ENCODE measurements at places on chromosomes 12 and 14. TPM values are rescaled to one million over a fixed set of nuclear protein-coding genes. Genes with fewer than 3 reads are reported as not detected.
A peak's percentile ranks its signal among the peaks of the same experiment; 100 is the strongest.

DNA sequence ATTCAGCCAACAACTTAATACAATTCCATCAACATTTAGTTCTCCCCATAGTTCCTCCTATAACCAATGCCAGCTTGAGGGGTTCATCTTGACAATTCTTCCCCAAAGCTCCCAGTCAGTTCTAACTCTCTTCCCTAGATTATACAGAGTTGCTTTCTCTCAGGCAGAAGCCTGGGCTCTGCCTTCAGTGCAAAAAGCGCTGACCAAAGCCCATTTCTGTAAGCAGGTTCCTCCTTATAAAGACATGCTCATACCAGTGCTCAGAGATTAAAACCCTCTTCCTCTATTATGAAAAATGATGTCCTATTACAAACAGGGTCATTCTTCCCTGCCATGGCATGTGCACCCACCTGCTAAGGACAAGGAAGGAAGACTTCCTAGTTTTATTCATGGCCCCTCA lies 16.2 kb downstream of the SPIC start:
- no peak for DNase-seq

DNA sequence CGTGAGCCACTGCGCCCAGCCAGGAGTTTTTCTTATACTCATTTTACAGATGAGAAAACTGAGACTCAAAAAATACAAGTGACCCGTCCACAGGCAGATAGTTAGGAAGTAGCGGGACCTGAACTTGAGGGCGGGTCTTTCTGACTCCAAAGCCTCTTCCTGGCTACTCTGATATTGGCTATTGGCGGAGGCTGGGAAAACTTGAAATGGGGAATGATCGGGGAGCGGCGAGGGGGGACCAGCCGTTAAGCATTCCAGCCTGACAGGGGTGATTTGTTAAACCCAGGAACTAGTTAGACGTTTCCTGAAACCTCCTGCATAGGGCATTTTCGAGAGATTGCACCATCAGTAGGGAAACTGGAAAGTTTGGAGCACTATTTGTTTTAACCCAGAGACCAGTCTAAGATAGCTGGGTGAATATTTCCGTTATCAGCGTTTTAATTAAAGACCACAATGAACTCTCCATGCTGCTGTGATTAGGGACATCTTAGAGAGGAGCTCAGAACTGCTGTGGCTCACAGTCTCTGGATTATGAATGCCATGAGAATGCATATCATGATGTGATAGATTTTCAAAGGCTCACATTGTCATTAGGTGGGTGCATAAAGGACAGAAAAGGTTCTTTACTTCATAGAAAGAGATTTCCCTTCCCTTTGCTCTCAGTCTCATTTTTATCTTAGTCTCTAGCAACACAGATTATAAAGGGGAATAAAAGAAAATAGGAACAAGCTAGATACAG lies 2.5 kb downstream of the NR1H4 start:
- DNase-seq: no peak

HDAC7 gene
- total RNA-seq: 82.0 TPM

DNA sequence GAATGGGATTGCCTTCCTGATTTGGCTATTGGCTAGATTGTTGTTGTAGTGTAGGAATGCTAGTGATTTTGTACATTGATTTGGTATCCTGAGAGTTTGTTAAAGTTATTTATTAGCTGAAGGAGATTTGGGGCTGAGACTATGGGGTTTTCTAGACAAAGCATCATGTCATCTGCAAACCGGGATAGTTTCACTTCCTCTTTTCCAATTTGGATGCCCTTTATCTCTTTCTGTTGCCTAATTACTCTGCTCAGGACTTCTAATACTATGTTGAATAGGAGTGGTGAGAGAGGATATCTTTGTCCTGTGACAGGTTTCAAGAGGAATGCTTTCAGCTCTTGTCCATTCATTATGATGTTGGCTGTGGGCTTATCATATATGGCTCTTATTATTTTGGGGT lies 265.7 kb upstream of the MGAT4C start:
- DNase-seq: no peak

DNA sequence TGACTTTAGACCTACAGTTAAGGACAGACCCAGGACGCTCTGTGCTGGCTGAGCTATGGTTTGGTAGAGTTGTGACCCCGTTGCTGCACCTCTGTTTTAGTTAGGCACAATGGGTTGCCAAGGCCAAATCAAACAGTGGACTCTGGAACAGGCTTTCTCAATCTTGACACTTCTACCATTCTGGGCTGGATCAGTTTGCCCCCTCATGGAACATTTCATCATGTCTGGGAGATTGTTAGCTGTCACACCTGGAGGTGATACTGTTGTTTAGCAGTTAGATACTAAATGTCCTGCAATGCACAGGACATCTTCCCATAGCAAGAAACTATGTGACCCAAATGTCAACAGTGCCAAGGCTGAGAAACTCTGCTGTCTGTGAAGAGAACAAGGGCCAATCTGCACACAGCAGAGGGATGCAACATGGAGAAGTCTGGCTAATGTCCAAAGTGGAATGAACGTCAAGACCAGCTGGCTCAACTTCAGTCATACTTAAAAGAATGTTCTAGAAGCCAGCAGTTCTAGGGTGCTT lies 65.6 kb upstream of the DICER1 start:
- no peak for DNase-seq

DNA sequence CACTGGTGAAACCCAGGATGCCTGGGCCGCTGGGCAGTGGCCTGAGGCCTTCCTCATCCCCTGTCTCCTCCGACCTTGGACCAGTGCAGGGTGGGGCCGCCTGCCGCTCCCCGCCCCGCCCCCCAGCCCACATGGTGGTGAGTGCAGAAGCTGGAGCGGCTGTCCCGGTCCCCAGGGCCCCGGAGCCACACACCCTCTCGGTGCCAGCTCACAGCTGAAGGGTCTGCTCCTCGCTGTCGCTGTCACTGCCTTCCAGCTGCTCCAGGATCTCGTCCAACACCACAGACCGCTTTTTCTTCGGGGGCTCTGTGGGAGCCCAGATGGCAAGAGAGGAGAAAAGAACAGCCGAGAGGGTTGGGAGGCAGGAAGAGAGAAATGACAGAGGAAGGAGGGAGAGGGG lies 143.1 kb downstream of the RBM19 start:
- no peak for DNase-seq

GRCh38 chr12:109998241-109998903 lies 858 bp upstream of the ANKRD13A start:
- no peak for DNase-seq

- peak; percentile 58 for DNase-seq
Measured at GRCh38 chr12:108337235-108338223, 1.6 kb downstream of the CMKLR1 start.

- no peak for DNase-seq
Measured at GRCh38 chr12:5148880-5149279, 105.2 kb downstream of the KCNA5 start.

TAS2R30 gene
- 1.0 TPM for total RNA-seq

NRL gene
- 1.1 TPM for total RNA-seq

- DNase-seq: no peak
Measured at GRCh38 chr14:21939836-21940235, 266.2 kb upstream of the OR4E1 start.

DNA sequence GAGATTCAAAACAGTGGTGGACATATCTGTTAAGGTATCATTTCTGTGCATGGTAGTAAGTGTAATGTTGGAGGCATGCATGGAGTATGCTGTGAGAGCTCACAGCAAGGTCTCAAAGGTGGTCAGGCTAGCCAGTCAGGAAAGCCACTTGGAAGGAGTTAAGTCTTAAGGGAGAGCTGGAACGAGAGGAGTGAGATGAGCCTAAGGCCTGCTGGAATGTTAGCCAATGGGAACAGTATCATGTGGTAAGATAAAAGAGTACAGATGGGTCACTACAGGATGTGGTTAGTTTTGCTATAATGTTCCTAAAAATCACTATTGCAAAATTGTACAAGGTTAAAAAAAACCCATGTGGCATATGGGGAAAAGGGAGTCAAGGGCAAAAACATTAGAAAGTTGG lies 311.7 kb upstream of the E2F7 start:
- DNase-seq: no peak

SYNE2 gene
- 43.6 TPM for total RNA-seq

DNA sequence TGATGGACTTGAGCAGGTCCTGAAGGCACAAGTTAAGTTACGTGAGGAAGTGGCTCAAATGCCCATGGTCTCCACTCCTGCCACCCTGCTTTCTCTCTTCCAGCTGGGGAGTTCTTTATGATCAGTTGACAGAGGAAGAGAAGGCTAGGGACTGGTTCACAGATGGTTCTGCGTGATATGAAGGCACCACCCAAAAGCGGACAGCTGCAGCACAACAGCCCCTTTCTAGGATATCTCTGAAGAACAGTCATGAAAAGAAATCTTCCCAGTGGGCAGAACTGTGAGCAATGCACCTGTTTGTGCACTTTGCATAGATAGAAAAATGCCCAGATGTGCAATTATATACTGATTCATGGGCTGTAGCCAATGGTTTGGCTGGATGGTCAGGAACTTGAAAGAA lies 162.4 kb upstream of the FSCB start:
- no peak for DNase-seq

AMN gene
- 0.99 TPM for total RNA-seq
